ENCODE measurements at places on chromosomes 5 and 9. TPM values are rescaled to one million over a fixed set of nuclear protein-coding genes. Genes with fewer than 3 reads are reported as not detected.

Gene PANK3
- 153 TPM for total RNA-seq

GRCh38 chr9:79639354-79639753 lies 67.6 kb downstream of the TLE4 start:
- no peak for DNase-seq

- no peak for DNase-seq
Measured at GRCh38 chr9:18614651-18615050, 140.7 kb downstream of the ADAMTSL1 start.

DNA sequence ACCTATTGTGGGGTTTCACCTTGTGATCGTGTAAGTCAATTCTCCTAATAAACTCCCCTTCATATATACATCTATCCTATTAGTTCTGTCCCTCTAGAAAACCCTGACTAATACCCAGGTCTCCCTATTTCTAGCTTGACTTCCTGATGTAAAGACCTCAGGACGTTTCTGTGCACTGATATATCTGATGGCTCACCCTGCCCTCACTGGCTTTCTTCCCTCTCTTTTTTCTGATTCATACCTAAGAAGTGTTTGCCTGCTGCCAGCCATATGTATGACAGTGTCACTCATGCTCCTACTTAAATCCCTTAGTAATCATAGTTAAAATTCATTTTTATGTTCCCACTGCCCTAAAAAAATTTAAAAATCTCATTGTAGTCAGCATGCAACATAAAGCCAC lies 124.8 kb upstream of the CCNG1 start:
- no peak for DNase-seq

- DNase-seq, result no peak
Measured at GRCh38 chr9:78898234-78898633, 601.3 kb downstream of the PSAT1 start.

- DNase-seq, result no peak
Measured at GRCh38 chr9:27487927-27488326, 36.2 kb upstream of the IFNK start.

- DNase-seq, result no peak
Measured at GRCh38 chr5:179336126-179336870, 9.0 kb downstream of the ADAMTS2 start.

GRCh38 chr9:13750061-13750460 lies 470.6 kb upstream of the MPDZ start:
- no peak for DNase-seq

DNA sequence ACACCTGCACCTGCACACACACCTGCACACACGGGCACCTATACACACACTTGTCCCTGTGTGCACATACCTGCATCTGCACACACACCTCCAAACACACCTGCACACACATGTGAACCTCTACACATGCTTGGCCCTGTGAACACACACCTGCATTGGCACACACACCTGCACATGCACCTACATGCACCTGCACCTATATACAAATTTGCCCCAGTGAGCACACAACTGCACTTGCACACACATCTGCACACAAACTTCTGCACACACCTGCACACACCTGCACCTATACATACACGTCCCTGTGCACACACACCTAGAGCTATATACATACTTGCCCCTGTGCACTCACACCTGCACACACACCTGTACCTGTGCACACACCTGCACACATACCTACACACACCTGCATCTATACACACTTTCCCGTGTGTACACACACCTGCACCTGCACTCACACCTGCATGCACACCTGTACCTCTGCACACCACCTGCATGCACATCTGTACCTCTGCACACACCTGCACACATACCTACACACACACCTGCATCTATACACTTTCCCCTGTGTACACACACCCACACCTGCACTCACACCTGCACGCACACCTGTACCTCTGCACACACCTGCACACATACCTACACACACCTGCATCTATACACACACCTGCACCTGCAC lies 21.5 kb upstream of the LPCAT1 start:
- no peak for DNase-seq
